ENCODE measurements at places on chromosomes 1 and 21. TPM values are rescaled to one million over a fixed set of nuclear protein-coding genes. Genes with fewer than 3 reads are reported as not detected.

The RIPPLY3 gene
- not detected for total RNA-seq

The RSPH1 gene
- 0.32 TPM for total RNA-seq

The WNT3A gene
- total RNA-seq = not detected

The SPOCD1 gene
- total RNA-seq = 43.0 TPM

The CR1L gene
- not detected for total RNA-seq

DNA sequence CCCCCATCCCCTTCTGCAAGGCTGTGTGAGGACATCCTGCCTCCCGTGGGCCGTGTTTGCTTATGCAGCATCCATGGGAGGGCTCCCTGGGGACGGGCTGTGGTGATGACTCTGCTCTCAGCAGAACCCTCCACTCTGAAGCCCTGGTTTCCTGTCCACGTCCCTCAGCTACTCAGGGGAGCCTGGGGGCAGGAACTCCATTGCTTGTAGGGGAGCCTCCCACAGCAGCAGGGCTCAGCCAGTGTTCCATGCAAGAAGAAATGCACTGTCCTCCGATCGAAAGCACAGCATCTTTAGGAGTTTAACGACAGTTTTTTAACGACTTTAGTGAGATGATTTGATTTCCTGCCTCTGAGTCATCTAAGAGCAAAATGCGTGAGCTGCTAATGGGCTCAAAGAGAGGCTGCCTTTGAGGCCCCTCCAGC is 8.3 kb upstream of the KCNAB2 start:
- DNase-seq = peak; percentile 76

GRCh38 chr1:169779970-169780369 is 14.7 kb downstream of the METTL18 start:
- peak; percentile 14 for DNase-seq

DNA sequence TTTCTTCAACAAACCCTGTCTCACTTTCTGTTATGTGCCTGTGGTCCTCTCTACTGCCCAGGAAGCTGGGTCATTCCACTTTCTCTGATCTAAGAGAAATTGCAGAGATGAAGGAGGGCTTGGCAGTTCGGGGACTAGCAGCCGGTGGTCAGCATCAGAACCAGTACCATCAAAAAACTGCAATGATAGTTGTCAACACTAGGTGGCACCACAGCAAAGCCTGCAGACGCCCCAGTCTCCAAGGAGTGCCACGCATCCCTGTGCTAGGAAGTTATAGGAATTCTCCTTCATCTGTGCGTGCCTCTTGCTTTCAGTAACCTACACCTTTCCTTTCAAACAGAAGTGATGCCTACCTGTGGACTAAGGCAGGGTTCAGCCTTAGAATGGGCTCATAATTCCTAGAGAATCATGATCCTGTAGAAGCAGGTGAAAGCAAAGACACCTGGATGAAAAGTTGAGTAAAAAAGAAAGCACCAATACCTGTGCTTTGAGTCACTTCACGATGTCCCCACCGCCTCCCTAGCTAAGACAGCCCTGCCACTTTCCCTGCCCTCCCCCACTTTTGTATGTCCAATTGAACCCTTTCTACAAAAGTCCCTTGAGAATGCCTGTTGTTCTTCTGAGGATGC is 129.2 kb downstream of the ADAMTS1 start:
- DNase-seq = peak; percentile 73

GRCh38 chr1:63575340-63575826 is 17.8 kb upstream of the PGM1 start:
- DNase-seq = peak; percentile 41

- no peak for DNase-seq
Measured at GRCh38 chr21:45072738-45073300, 1.6 kb upstream of the ADARB1 start.

DNA sequence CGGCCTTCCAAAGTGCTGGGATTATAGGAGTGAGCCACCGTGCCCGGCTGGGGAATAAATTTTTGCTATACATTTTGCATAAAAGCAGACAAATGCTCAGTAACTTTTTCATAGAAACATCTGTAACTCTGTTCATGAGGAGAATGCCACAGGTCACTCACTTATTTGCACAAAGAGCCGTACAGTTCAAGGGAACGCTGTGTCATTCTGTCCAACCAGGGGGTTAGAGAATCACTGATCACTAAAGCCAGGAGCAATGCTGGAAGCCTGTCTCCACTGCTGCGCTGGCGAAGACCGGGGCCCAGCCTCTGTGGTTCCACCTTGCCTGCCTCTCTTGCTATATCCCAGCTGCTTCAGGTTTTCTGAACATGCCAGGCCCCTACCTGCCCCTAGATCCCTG is 58.3 kb downstream of the RUNX1 start:
- DNase-seq = no peak

DNA sequence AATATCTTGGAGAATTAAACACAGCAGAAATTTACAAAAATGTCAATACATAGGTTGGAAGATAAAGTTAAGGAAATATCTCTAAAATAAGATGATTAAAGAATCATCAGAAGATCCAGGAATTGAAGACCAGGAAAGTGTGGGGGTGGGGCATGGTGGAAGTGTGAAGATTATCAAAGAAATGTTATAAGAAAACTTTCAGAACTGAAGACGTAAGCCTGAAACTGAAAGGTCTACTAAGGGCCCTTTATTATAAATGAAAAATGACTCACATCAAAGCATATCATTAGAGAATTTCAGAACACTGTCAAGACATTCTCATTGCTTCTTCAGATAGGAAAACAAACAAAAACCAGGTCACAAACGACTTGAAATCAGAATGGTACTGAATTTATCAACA is 92.4 kb upstream of the DPT start:
- no peak for DNase-seq

DNA sequence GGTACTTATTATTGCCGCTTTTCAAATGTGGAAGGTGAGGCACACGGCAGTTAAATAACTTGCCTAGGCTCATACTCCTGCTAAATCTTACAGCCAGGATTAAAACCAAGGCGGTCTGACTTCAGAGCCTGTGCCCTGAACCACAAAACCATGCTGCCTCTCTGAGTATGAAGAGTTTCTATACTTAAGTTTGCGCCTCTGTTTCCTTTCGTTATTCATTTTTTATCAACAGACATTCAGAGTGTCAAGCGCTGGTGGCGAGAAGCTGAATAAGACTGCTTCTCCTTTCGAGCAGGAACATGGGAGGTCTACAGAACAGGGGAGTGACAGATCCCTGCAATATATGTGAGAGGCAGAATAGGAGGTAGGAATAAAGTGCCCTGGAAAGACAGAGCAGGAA is 96.0 kb upstream of the DUSP10 start:
- DNase-seq = no peak

DNA sequence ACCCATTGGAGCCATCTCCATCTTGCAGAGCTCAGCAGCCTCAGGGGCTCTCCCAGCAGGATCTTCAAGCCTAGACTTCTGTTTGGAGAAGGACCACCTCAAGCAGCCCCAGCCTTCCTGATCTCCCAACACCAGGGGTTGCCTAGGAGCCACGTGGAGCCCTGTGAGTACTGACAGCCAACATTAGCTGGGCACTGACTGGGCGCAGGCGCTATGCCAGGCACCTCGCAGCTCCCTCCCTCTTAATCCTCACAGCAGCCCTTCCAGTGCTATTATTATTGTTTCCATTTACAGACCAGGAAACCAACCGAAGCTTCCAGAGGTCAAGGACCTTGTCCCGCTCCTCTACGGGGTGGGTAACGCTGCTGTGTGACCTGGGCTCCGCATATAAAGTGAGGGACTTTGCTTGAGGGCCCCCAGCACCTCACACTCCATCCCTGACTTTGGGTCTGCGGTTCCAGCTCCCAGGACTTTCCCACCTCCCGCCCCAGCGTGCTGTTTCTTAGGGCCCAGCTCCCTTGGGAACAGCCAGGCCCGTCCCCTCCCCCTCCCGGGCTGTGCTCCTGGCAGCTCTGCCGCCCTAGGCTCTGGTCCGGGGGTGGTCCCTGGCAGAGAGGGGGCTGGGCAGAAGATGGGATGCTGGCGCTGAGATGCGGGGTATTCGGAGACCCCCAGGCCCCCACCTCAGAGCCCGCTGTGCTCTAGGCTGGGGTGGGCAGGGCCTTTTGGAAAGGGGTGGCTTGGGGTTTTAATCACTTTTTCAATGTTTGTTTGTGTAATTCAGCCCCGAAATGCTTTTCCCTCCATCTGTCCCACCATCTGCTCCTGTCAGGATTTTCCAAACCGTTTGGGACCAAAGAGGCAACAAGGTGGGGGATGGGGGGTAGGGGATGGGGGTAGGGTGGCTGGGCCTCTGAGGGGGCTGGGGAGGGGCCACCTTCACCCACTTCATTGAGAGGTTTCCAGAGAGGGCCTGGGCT is 4.1 kb upstream of the HPCA start:
- no peak for DNase-seq

GRCh38 chr1:156012051-156012817 is 8.5 kb downstream of the SSR2 start:
- no peak for DNase-seq

- DNase-seq = no peak
Measured at GRCh38 chr21:32728456-32728839, 635 bp upstream of the SYNJ1 start.

GRCh38 chr1:163131981-163132380 is 62.8 kb downstream of the RGS4 start:
- DNase-seq = no peak

GRCh38 chr1:150976879-150977694 is 2.5 kb upstream of the CERS2 start:
- peak; percentile 74 for DNase-seq

DNA sequence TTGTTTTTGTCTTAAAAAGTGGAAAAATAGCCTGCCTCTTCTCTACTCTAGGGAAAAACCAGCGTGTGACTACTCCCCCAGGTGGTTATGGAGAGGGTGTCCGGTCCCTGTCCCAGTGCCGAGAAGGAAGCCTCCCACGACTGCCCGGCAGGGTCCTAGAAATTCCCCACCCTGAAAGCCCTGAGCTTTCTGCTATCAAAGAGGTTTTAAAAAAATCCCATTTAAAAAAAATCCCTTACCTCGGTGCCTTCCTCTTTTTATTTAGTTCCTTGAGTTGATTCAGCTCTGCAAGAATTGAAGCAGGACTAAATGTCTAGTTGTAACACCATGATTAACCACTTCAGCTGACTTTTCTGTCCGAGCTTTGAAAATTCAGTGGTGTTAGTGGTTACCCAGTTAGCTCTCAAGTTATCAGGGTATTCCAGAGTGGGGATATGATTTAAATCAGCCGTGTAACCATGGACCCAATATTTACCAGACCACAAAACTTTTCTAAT is 35.0 kb upstream of the TDRD10 start:
- DNase-seq = no peak

GRCh38 chr1:156480411-156481192 is 20.0 kb downstream of the MEF2D start:
- peak; percentile 77 for DNase-seq

- no peak for DNase-seq
Measured at GRCh38 chr1:6141592-6141991, 38.5 kb downstream of the CHD5 start.

DNA sequence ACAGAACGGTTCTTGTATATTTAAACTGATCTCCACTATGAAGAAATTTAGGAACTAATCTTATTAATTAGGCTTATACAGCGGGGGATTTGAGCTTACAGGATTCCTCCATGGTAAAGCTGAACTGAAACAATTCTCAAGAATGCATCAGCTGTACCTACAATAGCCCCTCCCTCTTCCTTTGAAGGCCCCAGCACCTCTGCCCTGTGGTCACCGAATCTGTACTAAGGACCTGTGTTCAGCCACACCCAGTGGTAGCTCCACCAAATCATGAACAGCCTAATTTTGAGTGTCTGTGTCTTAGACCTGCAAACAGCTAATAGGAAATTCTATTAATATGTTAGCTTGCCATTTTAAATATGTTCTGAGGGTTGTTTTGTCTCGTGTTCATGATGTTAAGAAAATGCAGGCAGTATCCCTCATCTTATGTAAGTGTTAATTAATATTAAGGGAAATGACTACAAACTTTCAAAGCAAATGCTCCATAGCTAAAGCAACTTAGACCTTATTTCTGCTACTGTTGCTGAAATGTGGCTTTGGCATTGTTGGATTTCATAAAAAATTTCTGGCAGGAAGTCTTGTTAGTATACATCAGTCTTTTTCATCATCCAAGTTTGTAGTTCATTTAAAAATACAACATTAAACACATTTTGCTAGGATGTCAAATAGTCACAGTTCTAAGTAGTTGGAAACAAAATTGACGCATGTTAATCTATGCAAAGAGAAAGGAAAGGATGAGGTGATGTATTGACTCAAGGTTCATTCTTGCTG is 147.2 kb downstream of the NR5A2 start:
- no peak for DNase-seq
